Skeletal muscle cell (primary cell): ENCODE measurements at places on chromosomes 3 and 15.

DNA sequence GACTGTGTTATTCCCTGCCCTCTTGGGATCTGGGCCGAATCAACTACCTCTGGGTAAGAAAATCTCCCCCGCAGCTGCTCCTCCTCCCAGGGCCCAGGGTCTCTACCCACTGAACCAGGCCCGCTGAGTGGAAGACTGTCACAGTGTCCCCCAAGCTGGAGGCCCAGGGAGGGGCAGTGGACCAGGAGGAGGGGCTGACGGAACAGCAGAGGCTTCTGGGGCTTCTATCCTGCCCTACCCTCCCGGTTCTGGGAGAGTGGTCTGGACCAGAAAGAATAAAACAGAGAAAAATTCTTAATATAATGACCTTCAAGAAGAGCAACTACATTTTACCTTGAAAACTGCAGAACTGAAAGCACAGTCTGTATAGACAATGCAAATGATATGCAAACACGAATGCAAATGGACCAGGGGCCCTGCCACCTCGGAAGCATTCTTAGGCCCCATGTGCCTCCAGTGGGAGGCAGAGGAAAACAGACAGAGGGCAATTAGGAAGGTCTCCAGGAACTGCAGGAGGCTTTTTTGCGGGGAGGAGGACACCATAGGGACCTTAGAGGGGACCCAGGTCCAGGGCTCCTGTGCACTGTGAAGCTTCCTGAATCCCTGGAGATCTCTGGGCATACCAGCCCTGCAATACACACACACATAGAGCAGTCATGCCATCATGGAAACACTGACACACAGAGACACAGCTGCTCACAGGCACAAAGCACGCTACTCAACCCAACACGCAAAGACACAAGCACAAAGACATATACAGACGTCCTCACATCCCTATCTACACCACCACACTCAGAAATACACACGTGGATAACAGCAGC is 12.3 kb downstream of the MEGF11 start:
- DNase-seq = no peak

- peak; percentile 31 for DNase-seq
These were observed 89.0 kb downstream of the RPL22L1 start for GRCh38 chr3:170780955-170781354.

GRCh38 chr15:60973637-60974415 is 255.3 kb downstream of the RORA start:
- peak; percentile 69 for DNase-seq

DNA sequence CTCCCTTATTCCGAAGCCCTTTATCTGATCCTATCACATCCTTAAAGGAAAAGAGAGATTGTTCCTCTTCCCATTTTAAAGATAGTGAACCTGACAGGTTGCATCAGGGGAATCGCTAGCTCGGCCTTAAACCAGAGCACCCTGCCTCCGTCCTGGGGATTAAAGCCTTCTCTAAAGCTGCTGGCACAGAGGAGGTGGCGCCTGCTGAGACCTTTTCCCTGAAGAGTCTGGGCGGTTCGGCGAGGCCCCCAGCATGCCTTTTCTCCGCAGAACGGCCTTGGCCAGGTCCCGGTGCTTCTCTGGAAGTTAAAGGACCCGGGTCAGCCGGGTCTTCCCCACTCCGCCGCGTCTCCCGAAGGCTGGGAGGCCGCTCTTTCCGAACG is 593 bp downstream of the FAM219B start:
- DNase-seq = no peak

GRCh38 chr3:4409971-4410573 is 57.0 kb downstream of the SUMF1 start:
- no peak for DNase-seq
